Fibroblast of skin of scalp (primary cell): ENCODE measurements at places on chromosomes 2 and 18.

- no peak for DNase-seq
These were observed 174.8 kb upstream of the ARL4C start for GRCh38 chr2:234671716-234672115.

DNA sequence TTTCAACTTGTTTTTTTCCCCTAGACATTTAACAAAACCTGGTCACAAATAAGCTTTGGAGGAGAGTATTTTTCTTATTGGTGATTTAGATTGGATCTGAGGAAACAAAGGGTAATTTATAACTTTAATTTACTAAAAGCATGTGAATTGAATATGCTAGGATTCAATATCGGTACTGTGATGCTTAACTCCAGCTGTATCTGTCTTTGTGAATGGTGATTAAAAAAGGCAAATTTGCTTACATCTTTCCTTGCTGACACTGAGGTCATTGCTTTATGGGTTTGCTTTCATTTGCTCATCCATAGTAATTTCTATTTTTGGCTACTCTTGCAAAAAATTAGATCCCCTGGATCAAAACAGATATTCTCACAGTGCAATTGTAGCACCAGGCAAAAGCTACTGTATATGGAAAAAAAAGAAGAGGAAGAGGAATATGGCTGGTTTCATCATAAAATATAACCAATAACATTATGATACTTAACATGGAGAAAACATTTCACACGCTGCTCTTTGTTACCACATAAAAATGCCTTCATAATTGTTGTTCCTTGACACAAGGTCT, 832.0 kb upstream of the ZEB2 start:
- no peak for DNase-seq

DNA sequence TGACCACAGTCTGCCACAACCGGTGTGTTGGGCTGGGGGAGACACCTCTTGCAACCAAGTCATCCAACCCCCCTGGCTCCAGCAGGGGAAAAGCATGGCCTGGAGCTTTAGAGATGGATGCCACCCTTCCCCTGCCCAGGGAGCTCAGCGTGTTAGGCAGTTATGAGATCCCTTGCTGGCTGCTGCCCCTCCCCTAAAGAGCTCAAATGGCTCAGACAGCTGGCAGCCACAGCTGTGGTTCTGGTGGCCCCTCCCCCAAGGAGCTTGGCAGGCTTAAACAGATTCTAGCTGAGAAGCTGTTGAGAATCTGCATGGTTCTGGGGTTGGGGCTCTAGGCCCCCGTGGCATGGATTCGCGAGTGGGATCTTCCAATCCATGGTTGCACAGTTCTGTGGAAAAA, 64.7 kb downstream of the TEX51 start:
- no peak for DNase-seq

GRCh38 chr18:36158266-36158867, 28.7 kb downstream of the ELP2 start:
- peak; percentile 82 for DNase-seq

DNA sequence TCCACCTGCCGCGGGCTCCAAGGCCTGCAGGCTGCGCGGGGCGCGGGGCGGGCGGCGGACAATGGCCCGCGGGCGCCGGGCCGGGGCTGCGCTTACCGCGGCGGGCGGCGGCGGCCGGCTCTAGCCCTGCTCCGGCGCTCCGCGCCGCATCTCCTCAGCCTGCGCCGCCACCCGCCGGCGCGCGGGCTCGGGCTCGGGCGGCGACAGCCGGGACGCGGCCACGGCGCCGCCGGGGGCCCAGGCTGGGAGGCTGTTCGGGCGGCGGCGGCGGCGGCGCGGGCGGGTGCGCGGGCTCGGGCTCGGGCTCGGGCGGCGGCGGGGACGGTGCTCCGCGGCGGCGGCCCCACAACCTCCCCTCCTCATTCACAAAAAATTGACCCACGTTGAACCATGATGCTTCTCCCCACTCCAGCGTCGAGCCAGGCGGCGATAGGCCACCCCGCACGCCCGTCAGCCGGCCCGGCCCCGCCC, at the start of gene HDAC4:
TSS of gene HDAC4 (minus strand) at position 425 of the 471 bp plus-strand sequence. CDS start 48,321 bp downstream, outside the sequence.
- no peak for DNase-seq

GRCh38 chr2:76197842-76198448, 487.2 kb upstream of the GCFC2 start:
- peak; percentile 64 for DNase-seq

DNA sequence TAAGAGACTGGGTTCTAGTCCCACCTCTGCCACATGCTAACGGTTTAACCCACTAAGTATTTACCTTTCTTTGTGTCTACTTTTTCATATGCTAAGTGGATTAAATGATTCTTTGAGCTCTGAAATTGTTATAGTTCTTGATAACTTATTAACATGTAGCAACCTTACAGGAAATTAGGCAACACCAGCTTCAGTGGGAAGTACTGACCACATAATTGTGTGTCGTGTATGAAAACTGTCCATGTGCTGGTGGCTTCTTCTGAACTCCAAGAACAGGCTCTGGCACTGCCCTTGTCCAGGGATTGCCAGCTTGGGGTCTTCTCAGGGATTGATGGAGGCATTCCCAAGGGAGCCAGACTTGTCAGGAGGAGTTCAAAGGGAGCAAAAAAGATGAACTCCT, 427.7 kb downstream of the TGIF1 start:
- no peak for DNase-seq

DNA sequence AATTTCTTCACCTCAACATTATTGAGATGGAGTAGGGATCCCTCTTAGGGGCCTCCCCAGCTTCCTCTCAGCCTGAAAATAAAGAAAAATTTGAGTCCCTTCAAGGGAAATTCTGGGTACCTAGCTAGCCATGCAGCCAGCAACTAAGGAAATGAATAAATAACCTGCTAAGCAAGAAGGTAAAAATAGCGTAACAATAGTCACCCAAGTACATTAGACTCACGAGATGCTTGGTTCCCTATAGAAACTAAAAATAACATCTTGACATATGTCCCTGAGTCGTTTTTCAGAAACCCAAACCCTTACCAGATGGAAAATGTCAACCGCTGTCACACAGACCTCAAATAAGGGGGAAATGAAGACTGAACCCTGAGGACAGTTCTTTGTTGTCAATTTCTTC, 51.9 kb downstream of the CACNB4 start:
- no peak for DNase-seq

DNA sequence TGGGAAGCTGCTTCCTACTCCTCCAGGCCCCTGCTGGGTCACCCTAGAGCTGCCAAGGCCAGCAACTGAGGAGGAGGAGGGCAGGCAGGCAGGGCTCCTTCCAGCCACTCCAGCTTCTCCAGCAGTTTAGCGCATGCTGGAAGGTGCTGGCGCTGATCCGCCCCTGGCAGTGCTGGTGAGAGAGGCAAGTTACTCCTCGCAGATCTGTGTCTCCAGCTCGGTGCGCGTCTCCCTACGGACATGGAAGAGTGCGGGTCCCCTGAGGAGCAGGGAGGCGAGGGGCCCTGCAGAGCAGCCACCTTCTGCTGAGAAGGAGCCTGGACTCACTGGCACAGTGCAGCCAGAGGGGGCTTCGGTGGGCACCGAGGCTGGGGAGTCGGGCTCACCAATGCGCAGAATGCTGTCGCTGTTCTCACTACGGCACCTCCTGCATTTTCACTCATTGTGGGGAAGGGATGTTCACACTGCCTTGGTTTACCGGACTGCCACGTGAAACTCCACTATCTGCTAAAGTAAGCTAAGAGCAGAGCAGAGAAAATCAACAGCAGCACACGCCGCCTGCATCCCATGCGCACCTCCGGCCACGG, 206.0 kb downstream of the HDAC4 start:
- no peak for DNase-seq

DNA sequence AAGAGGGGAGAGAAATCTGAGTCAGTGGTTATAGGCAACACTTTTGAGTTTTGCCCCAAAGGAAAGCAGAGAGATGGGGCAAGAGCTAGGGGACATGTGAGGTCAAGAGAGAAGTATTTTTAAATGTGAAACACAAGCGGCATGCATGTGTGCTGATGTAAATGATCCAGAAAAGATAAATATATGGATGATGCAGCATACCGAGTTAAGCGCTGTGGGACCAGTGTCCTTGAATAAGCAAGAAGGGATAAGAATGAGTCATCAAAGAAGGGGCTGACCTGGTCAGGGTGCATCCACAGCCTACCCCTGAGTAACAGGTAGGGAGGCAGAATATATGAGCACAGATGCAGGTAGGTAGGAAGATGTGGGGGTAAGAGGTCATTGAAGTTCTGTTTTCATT, 180.9 kb downstream of the TRABD2A start:
- DNase-seq: no peak

DNA sequence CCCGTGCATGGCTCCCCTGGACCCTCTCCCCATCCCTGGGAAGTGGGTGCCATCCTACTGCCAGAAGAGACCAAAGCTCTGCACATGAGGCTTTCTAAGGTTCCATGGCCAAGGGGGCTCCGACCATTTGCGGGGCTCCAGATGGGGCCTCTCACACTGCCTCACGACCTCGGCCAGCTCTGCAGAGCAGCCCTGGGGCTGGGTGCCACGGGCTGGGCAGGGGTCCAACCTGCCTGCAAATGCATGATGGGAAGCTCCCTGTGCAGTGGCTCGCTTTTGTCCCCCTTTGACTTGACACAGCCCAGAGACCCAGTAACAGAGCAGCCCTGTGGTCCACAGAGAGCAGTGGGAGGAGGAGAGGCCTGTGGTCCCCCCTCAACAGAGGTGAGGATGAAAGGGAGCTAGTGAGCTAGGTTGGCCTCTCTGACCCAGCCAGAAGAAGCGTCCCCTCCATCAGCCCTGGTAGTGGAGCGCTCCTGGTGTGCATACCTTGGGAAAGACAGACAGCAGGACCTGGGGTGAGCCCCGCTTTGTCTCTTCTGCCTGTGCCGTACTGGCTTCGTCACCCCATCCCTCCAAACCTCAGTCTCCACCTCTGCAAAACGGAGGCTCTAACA, 174.1 kb downstream of the DDX1 start:
- no peak for DNase-seq
